NCI-H187 (cell line): ENCODE measurements at places on chromosomes 12 and 14.

- DNase-seq, result no peak
Measured at GRCh38 chr14:102241147-102241546, 63.8 kb downstream of the MOK start.

- DNase-seq, result no peak
Measured at GRCh38 chr12:107618106-107618505, 67.5 kb upstream of the PWP1 start.

DNA sequence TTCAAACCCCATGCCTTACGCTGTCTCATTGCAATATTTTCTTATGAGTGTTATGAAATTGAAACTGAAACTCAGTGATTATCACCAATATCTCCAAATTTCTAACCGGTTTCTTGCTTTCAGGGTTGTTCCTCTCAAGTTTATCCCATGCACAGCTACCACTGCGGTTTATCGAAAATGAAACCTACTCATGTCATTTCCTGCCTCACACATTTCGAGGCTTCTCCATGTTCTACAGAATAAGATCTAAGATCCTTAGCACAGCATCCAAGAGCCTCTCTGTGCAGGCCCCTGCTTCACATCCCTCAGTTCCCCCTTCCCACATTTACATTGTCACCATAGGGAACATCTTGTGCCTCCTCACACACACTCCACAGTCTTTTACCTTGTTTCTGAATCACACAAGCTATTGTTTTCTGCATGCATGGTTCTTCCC lies 45.5 kb upstream of the FAR2 start:
- no peak for DNase-seq

- no peak for DNase-seq
Measured at GRCh38 chr12:88775742-88776151, 195.5 kb upstream of the KITLG start.

- DNase-seq, result no peak
Measured at GRCh38 chr14:103581954-103582703, 19.4 kb downstream of the COA8 start.

DNA sequence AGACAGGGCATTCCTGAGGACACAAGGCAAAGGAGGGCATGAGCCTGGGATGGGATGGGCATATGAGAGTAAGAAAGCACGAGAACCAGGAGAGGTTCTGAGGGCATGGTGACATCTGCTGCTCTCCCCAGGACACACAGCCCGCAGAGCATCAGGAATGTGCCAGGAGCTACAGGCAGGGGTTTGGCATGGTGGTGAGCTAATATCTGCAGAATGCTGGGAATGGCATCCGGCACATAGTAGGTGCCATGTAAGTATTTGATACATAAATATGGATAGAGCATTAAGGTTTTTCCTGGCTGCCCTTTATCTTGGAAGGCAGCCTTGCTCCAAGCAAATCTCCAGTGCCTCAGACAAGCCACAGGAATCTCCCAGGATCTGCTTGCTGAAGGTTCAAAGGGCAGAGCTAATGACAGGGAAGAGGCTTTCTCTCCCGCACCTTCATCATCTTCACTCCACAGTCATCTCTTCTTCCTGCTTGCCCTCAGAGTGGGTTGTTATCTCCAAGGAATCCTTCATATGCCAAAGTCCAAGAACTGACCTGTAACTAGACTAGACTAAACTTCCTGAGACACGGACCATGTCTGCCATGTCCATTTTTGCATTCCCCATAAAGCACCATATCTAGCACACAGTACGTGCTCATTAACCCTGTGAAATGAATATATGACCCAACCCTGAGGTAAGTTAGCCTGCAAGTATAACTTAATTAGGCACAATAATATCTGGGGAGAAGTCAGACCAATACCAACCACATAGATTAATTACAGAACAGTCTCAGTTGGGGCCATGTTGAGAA lies 62.0 kb upstream of the SCN8A start:
- DNase-seq, result no peak

DNA sequence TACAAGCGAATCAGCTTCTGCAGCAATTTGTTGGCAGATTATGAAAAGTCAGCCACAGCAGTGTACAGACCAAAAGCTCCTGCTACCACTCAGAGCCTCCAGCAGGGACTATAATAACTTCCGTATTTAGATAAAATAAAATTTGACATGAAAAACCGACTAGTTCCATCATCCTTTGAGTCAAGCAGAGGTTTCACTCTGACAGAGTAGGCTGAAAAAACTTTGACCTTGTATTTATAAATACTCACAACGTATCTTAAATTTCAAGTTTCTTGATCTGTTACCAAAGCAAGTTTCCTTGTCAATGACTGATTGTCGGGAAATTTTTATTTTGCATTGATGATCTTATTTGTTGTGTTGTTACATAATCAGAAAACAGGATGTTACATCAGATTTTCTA lies 283.4 kb downstream of the DAD1 start:
- DNase-seq, result no peak

DNA sequence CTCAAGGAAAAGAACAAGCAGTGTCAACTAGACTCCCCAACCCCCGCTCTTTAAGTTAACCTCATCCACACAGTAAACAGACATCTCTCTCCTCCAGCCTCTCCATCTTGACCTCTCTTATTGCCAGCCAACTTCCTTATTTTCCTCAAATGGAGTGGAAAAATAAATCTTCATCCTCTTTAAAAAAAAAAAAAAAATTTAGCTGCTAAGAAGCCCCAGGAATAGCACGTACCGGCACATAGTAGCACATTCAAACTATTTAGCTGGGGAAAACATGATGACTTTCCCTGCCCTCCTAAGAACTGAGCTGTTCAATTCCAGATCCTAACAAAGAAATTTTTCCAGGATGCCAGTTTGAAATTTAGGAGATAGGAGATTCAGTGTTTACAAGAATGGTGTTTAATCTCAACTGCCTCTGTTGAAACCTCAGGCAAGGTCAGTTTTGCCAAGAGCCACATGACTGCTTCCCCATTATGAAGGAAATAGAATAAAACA lies 90.8 kb downstream of the EPS8 start:
- no peak for DNase-seq

GRCh38 chr12:116135209-116135930 lies 142.1 kb downstream of the MED13L start:
- peak; percentile 46 for DNase-seq
